ENCODE measurements at places on chromosomes 3 and 15.

DNA sequence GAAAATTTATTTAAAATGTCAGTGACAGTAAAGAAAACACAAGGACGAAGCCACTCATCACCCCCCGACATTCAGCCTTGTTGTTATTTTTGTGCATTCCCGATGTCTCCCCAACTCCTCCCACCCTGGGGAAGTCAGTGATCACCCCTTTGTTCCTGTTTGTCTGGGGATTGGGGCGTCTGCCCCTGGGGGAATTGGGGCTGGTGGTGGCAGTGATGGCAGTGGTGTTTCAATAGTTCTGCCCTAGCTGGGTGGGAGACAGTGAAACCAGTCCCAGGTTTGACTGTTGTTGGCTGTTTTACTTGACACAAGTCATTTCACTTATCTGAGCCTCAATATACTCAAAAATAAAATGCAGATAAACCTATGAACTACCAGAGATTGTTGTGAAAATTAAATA, 33.5 kb downstream of the IRAK2 start:
- DNase-seq = no peak

DNA sequence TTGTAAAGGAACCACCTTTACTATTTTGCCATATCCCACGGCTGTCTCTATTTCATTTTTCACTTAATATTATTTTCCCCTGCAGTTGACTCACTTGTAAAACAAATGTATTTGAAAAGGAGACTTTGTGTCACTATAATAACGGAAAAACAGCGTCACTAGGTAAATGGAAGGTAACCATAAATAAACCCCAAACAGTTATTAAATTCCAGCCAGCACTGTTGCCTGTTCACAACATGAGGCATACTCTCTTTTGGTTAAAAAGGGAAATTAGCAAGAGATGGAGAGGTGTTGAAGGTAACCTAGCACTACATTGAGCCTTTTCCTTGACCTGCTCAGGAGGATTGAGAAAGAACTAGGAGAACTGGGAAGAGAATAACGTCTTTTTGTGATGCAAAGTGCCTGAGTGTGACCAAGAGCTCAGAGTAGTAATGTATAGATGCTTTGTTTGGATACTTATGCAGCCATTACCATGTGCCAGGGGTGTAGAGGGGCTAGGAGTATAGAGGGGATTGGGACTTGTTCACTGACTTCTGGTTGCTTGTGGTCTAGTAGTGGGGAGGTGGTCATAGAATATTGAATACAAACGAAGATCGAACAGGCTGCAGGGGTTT, 19.6 kb downstream of the FLNB start:
- no peak for DNase-seq

DNA sequence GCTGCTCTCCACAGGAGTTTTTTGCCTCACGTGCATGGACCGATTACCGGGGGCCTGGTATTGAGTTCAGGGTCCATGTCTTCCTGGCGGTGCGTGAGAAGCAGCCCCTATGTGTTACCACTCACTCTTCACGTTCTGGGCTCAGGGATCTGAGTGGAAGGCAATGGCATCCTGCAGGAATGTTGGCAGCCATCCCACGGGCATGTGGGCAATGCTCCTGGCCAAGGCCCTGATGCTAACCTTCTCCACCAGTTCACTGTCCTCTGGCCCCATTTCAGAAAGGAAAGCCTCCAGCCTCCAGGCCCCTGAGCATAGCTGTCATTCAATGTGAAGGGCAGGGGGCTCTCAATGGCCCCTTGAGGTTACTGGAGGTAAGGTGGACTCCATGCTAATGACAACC, 43.0 kb upstream of the KY start:
- no peak for DNase-seq

DNA sequence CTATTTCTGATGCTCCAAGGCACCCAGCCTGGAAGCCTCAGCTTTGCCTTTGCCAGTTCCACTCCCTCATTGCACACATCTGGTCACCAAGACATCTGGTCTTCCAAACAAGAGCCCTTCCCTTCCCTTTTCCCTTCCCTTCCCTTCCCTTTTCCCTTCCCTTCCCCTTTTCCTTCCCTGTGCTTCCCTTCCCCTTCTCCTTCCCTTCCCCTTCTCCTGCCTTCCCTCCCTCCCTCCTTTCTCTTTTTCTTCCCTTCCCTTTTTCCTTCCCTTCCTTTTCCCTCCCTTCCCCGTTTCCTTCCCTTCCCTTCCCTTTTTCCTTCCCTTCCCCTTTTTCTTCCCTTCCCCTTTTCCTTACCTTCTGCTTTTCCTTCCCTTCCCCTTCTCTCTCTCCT, 2.4 kb upstream of the CGNL1 start:
- DNase-seq = no peak

- DNase-seq = no peak
Measured at GRCh38 chr15:74657846-74658245, 38.0 kb downstream of the EDC3 start.

GRCh38 chr3:880371-880770, 212.5 kb upstream of the CNTN6 start:
- no peak for DNase-seq

DNA sequence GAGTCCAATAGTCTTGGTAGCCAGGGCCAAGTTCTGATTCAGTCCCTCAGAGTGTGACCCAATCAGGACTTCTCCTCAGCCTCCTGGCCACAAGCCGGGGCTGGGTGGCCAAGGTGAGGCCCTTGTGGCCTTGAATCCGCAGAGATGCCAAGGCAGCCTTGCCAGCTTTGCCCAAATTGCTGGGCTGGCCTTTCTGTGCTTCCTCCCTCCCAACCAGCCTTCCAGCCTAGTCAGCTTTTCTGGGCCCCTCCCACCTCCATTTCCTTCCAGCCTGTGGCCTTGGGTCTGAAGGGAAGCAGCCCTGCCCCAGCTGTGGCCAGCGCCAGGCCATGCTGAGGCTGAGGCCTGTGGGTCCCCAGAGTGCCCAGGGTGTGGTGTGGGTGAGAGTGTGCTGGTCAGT, 34.3 kb upstream of the ANKDD1A start:
- DNase-seq = no peak

DNA sequence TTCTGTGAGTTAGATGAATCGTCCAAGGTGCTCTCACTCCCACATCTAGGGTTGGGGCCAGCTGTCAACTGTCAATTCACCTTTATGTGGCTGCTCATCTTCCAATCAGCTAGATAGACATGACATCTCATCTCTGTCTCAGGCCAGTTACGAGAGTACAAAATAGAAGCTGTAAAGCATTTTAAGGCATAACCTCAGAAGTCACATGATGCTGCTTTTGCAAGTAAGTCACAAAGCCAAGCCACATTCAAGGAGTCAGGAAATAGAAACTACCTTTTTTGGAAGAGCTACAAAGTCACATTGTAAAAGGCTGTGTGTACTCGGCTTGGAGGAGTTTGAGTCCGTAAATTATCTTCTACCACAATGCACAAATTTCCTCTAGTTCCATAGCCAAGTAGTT, 5.1 kb upstream of the CCR1 start:
- DNase-seq = no peak

- DNase-seq = no peak
Measured at GRCh38 chr3:113218011-113218680, 6.8 kb downstream of the BOC start.

DNA sequence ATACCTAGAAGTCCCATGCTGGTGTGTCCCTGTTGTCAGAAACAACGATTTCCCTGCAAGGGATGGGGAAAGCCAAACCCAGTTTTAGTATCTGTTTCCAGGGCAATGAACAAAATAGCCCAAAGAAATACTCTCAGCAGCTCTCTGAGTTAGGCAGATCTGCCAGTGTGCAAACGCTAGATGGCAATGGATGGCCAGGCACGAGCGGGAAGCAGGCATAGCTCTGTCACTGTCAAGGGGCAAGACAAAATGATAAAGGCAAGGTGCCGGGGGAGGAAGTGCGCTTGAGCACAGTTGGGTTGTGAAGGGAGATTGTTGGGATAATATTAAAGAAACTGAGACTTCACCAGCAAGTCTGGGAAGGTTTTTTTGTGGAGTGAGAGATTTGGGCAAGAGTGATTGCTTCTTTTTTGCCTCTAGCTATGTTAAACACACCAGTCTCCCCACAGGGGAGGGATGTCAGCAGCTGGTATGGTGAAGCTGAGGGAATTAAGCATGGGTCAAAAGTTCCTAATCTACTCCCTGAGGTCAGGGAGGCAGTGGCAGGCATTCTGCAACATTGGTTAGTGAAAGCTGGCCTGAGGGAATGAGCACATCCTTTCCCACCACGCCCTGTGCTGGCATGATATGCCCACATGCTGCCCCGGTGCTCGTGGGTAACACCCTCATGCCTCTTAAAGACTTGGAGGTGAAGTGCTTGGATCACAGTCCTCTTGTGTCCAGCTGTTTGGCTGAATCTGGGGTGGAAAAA, 117.5 kb downstream of the PDCD6IP start:
- DNase-seq = no peak

DNA sequence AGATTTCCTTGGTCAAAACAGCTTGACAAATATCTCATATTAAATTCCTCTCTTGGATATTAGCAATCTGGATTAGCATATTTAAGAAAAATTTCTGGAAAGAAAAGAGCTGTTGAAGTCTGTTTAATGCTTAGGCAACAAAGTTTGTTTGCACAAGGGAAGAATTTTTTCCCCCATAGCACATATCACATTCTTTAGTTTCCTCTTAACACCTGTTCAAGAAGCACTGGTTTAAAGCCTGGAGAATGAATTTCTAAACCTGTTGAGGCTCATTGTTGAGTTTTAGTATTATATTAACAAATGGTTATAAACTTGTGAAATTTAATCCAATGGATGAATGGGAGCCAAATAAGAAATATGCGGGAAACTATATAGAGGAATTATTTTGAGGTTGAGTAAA, 41.5 kb downstream of the NLGN1 start:
- no peak for DNase-seq

GRCh38 chr3:189622629-189623028, 8.6 kb upstream of the TP63 start:
- DNase-seq = no peak

GRCh38 chr3:157290766-157291165, 130.8 kb upstream of the CCNL1 start:
- DNase-seq = no peak

- DNase-seq = no peak
Measured at GRCh38 chr3:165749821-165750220, 87.4 kb downstream of the BCHE start.

Data from stimulated activated CD4-positive, alpha-beta T cell treated with anti-CD3 and anti-CD28 coated beads, TNF-alpha, amount 100 ng/mL, for 1 hour (primary cell).